ENCODE measurements at places on chromosomes 4 and X.
A peak's percentile ranks its signal among the peaks of the same experiment; 100 is the strongest.

DNA sequence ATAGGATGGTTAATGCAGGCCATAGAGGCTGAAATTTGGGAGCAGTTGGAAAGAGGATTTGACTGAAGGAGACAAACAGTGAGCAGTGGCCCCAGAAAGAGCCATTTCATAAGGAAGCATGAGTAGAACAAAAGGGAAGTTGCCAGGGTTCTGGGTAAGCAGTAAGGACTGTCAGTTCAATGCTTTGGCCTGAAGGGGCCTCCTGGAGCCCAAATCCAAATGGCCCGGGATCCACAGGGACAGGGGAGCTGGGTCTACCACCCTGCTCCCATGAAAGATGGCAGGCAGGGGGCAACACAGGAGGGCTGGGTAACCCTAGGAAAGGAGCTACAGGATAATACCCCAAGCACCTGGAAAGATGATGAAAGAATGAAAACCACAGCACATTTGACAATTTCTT, 4.1 kb upstream of the INTS6L start:
- no peak for DNase-seq

- DNase-seq: no peak
These were observed 7.2 kb upstream of the MRFAP1 start for GRCh38 chr4:6633091-6633906.

GRCh38 chrX:137882960-137883359, 317.0 kb downstream of the ZIC3 start:
- no peak for DNase-seq

DNA sequence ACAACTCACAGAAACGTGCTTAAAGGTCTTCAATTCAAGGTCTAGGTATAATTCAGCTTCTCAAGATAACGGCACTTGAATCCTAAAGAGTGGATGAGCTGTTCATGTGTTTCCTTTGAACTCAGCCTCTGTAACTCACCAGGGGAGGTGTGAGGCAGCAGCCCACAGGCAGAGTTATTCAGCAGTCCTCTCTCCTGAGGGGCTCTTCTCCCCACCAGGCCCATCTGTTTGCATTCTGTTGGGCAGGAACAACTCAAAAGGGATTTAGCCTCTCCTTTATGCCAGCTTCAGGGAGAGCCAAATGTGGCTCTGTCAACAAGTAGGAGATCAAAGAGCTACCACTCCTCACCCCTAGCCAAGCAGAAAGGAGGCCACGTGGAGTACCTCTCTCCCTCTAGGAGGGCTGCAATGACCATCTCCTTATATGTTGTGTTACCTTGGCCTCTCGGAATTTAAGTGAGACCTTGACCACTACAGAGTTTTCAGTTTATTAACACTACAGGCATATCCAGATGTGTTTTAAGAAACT, 151.2 kb downstream of the SPATA18 start:
- DNase-seq: no peak

DNA sequence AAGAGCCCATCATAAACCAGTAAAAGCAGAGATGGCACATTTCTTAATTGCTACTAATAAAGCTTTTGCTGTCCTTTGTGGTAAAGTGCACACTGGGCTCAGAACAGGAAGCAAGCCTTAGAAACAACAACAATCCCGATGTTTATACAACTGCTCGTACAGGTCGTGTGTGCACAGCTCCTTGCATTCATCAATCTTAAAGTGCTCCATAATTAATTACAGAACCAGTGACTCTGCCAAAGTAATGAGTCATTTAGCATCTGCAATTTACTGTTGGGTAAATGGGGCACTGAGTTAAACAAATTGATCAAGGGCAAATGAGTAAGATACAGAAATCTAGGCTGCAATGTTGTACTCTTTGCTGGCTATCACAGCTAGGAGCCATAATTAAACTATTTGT, 61.3 kb upstream of the TXK start:
- DNase-seq: no peak

DNA sequence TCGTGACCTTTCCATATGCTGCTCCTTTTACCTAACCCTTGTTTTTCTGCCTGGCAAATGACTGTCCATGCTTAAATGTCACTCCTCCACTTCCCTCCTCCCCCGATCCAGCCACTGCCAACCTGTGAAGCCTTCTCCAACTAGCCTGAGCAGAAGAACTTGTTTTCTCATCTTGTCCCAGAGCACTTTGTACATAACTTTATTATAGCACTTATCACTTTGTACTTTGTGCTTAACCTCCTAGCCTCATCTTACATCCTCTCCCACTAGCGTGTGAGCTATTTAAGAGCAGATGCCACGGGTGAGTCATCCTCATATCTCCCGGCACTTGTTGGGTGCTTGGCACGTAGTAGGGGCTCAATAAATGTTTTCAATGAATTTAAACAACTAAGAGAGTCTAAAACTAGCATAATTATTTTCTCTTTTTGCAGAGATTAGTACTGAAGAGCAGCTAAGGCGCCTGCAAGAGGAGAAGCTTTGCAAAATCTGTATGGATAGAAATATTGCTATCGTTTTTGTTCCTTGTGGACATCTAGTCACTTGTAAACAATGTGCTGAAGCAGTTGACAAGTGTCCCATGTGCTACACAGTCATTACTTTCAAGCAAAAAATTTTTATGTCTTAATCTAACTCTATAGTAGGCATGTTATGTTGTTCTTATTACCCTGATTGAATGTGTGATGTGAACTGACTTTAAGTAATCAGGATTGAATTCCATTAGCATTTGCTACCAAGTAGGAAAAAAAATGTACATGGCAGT, 46.9 kb downstream of the XIAP start:
- no peak for DNase-seq

GRCh38 chr4:23888421-23889319, 1.2 kb downstream of the PPARGC1A start:
- DNase-seq: no peak

DNA sequence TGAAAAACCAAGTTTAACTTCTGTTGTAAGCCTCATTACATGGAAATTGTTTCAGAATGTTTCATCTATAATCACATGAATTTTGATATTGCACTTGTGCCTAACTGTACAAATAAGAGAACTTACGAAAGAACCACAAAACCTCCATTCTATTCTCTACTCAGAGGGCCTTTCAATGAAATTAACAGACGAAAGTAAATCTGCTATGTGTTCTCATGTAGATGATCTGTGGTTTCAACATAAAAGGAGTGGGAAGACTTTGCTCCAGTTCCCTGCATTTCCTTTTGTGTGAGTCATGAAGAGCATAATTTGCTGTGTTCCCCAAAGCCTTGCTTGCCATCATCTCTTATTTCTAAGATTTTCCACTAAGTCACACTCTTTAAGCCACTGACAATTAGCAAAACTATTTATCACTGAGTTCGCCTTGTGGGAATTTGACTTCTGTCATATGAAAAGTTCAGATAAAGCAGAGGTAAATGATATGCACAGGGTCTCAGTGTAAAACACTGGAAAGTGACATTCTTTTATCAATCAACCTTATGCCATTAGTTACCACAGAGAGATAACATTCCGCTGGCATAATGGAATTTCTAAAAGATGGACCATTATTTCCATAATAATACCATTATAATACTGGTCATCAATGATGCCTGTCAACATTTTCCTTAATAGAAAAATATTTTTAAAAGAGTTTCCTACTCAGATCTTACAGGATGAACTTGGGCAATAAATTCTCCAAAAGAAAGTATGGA, 329.8 kb downstream of the NR3C2 start:
- no peak for DNase-seq

GRCh38 chr4:103482893-103483292, 236.9 kb downstream of the TACR3 start:
- DNase-seq: no peak

DNA sequence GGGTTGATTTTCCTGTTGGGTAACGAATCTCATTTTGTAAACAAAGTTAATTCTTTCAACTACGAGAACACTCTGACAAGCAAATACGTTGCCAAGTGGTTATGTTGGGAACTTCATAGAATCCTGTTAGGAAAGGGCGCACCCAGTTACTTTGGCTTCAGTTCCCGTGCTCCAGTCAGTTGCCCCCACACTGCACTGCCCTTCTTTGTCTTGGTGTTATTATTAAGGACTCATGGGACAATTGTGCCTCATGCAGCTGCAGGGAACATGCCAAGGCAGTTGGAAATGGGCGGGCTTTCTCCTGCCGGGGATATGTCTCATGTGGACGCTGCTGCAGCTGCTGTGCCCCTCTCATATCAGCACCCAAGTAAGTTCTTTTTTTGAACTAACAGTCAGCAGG, 28.9 kb downstream of the OFD1 start:
- DNase-seq: no peak

GRCh38 chr4:84024405-84024804, 474.7 kb downstream of the NKX6-1 start:
- DNase-seq: no peak

DNA sequence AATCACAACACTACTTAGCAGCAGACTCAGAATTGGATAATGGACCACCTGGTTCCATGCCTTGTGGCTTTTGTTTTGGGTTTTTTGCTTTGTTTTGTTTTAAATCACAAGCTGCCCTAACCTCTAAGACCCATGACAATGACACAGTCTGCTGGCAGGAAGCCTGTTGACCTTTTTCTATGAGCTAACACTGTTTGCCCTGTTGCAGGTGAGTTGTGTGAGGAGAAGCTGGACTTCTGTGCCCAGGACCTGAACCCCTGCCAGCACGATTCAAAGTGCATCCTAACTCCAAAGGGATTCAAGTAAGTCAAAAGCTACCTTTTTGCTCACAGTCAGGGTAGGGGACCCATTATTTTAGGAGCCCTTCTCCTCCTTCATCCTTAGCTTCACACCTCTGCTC, 110.8 kb upstream of the PACRGL start:
- DNase-seq: no peak

GRCh38 chrX:3129256-3129655, 88.0 kb downstream of the ARSF start:
- no peak for DNase-seq

- no peak for DNase-seq
These were observed 67.1 kb upstream of the TRIM2 start for GRCh38 chr4:153137159-153137558.

GRCh38 chr4:44725726-44726037, 674 bp downstream of the GNPDA2 start:
- DNase-seq: no peak

DNA sequence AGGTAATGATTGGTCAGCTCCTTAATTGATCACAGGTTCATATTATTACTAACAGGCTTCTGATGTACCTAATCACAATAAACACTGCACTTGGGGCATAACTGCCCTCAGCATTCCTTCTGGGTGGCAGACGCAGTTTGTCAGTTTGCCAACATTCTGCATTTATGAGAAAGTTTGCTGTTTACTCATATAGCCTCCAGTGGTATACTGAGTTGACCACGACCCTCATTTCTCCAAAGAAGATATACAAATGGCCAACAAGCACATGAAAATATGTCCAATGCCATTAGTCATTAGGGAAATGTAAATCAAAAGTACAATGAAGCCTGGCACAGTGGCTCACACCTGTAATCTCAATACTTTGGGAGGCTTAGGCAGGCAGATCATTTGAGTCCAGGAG, 26.3 kb downstream of the EFHC2 start:
- DNase-seq: no peak

DNA sequence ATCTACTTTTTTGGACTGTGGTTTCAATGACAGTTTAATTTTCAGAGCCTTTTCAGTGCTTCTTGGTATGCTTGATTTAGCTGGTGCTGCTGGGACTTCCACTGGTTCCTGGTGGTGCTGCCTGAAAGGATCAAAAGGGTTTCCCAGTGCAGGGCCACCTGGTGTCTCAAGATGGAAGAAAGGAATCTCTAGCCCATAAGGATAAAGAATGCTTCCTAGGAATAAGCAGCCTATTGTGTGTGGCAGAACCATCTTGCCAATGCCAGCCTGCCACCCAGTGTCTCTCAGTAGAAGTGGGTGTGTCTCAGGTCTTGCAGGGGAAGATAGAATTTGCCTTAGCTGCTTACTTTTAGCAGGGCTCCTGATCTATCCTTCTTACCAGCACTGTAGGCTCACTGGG, 15.0 kb upstream of the RAI2 start:
- no peak for DNase-seq

GRCh38 chrX:130081421-130082045, 28.8 kb downstream of the ELF4 start:
- DNase-seq: no peak

- DNase-seq: no peak
These were observed 70.2 kb downstream of the CLDN22 start for GRCh38 chr4:183249854-183250253.

- DNase-seq: no peak
These were observed 169.4 kb downstream of the AMELX start for GRCh38 chrX:11462648-11463047.

- no peak for DNase-seq
These were observed 607.2 kb upstream of the NDST4 start for GRCh38 chr4:115720611-115721010.

DNA sequence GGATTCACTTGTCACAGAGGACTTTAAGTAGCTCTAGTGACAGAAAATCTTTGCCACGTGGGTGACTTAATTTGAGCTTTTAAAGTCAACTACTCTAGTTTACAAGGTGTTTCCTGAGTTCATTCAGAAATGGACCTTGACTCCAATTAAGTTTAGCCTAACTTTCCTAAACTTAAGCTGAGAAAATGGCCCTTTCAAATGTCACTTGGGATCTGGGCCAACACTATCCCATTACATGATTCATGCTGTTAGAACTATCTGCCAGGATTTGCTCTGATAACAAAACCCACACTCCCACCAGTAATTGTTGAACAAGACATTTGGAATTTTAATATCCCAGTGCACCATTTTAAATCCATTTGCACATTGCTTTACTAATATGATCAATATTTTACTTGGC, 40.8 kb downstream of the C4orf46 start:
- DNase-seq: no peak

DNA sequence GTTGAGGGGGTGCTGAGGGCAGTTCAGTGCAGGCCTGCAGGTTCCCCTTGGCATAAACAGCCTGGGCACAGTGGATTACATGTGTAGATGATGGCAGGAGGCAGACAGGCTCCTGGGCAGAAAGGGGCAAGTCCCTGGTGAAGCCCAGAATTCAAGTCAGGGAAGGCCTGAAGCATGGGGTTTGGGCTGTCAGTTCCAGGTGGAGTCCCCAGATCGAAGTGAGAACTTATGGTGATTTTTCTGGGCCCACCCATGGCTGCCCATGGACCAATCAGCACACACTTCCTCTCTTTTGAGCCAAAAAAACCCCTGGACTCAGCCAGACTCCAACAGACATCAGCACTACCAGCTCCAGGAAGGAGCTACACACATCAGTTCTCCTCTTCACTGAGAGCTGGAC, 529.1 kb downstream of the PPARGC1A start:
- no peak for DNase-seq

DNA sequence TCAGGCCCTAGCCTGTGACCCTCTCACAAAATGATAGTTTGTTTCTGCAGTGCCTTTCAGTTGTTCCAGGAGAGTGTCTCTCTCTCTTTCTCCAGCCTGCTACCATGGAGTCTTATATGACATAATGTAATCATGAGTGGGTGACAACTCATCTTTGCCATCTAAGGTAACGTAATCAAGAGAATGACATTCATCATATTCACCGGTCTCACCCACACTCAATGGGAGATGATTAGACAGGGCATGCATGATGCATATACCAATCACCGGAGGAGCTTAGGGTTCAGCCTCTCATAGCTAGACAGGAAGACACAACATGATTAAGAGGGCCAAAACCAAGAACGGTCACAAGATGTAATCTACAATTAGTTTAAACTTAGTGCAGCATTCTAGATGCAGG, 97.1 kb upstream of the FAM9B start:
- DNase-seq: peak; percentile 23

Measured in activated T-cell treated with anti-CD3 and anti-CD28 coated beads, Interleukin-2, amount 50 U/mL, for 48 hours (primary cell).